Inflammatory macrophage treated with lipopolysaccharide for 1 hour (primary cell): ENCODE measurements at places on chromosomes 2 and 18.

GRCh38 chr18:32139835-32140283 is 48.2 kb downstream of the RNF138 start:
- no peak for DNase-seq

DNA sequence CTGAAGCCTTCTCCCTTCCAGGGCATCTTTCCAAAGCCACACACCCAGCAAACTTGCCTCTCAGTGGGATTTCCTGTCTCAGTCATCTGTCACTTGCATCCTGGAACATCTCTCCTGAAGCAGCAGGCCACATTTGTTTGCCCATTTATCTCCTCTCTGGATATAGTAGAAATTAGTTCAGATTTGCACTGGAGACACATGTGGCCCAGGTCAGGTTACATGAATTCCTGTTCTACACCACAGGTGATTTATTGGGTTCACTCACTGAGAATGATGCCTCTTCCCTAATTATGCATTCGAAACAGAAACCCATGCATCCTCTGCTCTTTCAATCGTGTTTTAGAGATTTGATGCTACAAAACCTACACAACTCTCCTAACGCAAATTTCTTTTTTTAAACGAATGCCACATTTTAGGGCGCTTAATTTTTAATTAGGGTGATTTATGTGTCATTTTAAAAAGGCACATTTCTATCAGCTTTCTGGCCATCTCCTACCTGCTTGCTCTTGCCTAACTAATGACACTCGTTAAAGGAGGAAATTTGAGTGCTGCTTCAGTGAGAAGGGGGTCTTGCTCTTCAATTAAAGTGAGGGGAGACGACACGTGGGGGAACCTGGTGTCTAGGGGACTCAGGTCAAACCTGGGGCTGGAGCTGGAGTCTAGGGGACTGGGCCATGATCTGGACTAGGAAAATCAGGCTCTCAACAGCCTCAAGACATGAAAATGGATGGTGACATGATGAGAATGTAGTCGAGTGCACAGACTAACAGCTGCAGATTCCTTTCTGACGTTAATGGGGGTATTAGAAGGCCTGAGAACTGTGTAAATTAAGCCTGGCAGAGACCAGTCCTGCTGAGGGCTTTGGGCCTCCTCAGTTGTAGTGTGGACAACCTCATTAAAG is 221.4 kb downstream of the CLIP4 start:
- no peak for DNase-seq

DNA sequence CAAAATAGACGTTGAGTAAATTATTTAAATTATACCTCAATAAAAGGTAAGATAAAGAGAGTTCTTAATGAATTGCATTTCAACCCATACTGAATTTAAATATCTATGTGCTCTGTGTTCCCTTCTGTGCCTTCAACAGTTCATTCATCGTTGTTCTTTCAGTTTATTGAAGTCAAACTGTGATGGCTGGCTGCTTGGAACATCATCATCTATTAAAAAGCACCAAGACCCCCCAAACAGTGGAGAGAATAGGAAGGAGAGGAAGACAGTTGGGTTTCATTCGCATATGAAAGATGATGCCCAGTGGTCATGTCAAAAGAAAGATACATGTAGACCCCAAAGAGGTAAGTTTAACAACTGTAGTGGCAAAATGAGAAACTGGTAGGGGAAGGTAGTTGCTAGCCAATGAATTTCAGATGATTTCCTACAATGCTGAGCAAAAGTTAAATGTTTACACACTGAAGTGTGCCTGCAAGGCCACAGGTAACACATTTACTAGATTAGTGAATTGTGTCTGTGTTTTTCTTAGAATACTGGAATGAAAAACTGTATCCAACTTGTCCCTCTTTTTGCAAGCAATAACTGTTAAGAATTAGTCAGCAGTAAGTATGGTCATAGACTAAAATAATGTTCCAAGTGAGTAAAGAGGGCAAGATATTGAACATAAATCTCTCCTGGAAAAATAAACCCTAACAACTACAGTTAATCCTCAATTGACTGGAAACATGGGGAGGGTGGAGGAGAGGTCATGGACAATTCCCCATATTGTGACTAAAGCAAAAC is 331.3 kb downstream of the KIAA1328 start:
- DNase-seq = no peak

GRCh38 chr2:188291142-188291616 is 495 bp upstream of the GULP1 start:
- no peak for DNase-seq

- DNase-seq = no peak
These were observed 149.3 kb upstream of the PGAP1 start for GRCh38 chr2:197075754-197076337.

DNA sequence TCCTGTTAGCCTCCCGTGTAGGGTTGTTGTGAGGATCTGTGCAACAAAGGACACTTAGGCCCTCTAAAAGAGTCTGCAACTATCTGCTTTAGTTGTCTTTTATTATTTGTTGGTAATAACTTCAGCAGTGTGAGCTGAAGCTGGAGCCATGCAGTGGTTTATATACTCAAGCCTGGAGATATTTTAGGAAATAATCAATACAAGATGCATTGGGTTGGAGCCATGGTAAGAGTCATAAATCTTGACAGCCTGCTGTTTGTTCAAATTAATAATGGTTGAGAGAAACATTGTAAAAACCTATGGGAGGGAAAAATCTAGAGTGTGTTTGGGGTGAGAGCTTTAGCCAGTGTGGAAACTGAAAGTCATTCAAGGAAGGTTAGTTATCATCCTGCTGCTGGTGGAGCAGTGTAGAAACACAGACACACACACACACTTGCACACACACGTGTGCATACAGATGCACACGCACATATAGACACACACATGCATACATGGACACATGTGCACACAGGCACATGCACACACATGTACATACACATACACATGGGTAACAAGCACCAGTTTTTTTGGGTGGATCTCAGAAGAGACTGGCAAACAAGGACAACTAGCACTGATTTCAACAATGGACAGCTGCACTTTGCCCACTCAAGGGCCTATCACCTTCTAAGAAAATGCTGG is 51.0 kb downstream of the ACOXL start:
- no peak for DNase-seq

DNA sequence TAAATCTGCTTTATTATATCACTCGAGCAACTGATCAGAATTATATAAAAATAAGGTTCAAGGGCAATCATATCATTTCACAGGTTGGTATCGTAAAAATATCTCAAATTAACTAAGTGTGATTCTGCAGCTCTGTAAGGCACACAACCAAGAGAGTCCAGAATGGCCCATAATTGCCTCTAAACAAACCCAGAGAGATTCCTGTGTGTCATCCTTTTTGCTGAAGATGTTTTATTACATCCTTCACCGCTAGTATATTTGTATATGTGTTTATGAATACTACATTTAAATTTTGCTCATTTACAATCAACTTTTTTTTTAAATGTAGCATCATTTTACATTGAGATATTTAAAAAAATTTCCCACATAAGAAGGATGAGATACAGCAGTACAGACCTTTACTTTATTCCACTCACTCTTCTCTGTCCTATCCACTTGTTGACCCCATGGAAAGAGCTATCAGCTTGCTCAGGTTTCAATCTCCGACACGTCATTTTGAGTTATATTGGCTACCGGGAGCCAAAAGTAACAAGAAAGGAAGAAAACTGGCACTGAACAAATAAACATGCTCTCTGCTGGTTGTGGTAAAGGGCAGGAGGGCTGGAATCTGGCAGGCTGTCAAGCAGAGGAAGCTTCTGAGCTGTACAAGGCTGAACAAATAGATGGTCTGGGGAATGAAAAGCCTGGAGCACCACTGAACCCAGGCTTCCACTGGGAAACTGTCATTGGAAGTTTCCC is 23.1 kb downstream of the PLA2R1 start:
- DNase-seq = no peak
